ENCODE measurements at places on chromosomes 7 and 10. TPM values are rescaled to one million over a fixed set of nuclear protein-coding genes. Genes with fewer than 3 reads are reported as not detected.

GRCh38 chr7:137875746-137876145 is 29.0 kb upstream of the DGKI start:
- no peak for DNase-seq

DNA sequence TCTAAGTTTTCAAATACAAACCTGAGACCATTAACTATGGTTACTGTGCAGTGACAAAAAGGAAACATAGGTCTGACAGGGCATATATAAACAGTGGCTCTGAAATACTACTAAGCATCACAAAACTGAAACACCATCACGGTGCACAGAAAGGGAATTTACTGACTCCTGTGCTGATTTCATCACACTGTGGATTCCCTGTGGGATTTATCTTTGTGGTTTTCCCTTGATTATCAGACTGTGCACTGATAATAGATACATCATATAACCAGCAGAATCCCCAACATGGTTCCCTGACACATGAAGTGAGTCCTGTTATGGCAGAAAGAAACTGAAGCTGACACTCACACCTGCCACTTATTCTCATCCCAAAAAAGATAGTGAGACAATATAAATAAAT is 676.3 kb upstream of the KCND2 start:
- no peak for DNase-seq

- no peak for DNase-seq
Measured at GRCh38 chr10:112622786-112623185, 175.8 kb downstream of the VTI1A start.

GRCh38 chr7:1753564-1753867 is 83.4 kb downstream of the ELFN1 start:
- no peak for DNase-seq

DNA sequence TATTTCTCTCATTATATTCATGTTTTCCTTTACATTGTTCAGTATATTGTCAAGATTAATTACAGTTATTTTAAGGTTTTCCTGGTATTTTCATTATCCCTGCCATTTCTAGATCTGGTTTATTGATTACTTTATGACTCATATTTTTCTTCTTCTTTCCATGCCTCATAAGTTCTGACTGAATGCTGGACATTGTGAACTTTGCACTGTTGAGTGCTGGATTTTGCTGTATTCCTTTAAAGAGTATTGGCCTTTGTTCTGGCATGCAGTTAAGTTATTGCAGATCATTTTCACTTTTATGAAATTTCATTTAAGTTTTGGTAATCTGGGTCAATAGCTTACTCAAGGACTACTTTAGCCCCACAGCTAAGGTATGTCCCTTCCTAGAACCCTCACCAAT is 73.1 kb downstream of the KLF6 start:
- no peak for DNase-seq

DNA sequence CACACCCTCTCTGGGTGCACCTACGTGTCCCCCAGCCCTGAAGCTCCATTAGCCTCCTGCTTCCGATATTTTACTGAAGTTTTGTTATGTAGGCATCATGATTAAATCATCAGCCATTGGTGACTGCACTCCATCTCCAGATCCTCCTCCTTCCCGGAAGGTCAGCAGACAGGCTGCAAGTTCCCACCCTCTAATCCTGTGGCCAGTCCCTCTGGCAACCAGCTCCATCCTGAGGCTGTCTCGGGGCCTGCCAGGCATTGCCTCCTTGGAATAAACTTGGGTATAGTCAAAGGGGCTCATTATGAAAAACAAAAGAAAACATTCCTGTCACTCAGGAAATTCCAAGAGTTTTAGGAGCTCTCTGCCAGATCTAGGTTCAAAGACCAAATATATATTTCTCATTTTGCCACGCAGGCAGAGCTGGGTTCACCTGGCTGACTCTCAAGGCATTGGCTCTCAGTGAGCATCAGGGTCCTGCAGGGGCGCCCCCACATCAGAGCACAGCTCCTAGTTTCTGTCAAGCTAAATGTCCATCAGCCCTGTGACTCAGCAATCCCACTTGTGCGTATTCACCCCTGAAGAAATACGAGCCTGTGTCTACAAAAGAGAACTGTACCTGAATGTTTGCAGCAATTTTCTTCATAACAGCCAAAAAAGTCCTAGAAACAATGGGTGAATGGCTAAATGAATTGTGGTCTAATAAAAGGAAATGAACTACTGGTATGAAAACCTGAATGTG is 27.4 kb upstream of the TMEM72 start:
- DNase-seq: peak; percentile 28

DNA sequence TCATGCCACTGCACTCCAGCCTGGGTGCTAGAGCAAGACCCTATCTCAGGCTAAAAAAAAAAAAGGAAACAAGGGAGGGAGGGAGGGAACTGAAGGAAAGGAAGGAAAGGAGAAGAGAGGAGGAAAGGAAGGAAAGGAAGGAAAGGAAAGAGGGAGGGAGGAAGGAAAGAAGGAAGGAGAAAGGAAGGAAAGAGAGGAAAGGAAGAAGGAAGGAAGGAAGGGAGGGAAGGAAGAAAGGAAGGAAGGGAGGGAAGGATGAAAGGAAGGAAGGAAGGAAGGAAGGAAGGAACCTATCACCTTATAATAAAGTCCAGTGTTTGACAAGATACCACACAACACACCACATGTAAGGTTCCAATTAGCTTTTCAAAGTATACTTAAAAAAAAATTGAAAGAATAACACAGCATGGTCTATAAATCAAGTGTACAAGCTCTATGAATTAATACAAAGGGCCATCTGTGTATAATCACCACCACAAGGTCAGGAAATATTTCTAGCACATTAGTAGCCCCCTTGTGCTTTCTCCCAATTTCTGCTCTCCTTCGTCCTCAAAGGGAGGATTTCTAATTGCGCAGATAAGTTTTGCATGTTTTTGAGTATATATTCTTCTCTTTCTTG is 26.4 kb downstream of the RNF216 start:
- no peak for DNase-seq

GRCh38 chr7:151247611-151248345 is 716 bp downstream of the SMARCD3 start:
- DNase-seq: no peak

The AQP1 gene
- total RNA-seq: not detected

The CCDC136 gene
- total RNA-seq: 0.53 TPM

The PHYHIPL gene
- not detected for total RNA-seq

Measured in MG63 (cell line).